ENCODE measurements at places on chromosomes 16 and 17.

DNA sequence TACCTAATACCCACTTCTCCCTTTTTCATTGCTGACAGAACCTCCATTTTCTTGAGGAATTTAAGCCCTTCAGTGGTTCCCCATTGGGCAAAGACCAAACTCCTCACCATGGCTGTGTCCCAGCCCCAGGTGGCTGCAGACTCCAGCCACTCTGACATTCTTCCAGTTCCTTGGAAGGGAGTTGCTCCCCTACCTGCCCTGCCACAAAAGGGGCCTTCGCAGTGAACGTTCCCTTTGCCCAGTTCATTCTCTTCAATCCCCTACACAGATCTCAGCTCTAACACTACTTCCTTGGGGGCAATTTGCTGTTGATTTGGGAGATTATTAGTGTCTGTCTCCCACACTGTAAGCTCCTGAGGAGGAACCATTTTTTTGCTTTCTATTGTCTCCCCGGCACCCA is 3.2 kb upstream of the AKTIP start:
- no peak for DNase-seq

DNA sequence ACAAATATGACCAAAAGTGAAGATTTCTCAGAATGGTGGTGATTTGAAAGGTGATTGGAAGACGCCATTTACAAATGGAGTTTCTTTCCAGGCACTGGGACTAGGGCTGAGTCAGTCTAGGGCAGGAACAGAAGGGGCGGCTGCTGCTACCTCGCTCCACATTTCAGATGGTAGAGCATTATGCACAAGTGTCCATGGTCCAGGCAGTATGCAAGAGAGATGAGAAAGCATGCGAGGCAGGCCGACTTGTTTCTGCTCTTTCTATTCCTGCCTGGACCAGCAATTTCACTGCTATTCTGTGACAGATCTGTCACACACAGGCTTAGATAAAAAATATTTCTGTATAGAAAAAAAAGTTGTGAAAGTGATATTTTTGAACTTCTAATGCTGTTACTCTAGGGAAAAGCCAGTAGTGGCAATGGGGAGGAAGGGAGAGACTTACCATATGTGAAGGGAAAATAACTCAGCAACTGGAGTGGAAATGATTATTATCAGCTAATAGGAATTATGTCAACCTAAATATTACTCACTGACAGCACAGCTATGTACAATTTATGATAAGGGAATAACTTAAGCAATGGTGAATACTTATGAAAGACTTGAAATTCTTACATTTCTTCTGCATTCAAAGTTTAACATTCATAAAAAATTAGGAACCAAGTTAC is 134.7 kb upstream of the NETO2 start:
- no peak for DNase-seq

DNA sequence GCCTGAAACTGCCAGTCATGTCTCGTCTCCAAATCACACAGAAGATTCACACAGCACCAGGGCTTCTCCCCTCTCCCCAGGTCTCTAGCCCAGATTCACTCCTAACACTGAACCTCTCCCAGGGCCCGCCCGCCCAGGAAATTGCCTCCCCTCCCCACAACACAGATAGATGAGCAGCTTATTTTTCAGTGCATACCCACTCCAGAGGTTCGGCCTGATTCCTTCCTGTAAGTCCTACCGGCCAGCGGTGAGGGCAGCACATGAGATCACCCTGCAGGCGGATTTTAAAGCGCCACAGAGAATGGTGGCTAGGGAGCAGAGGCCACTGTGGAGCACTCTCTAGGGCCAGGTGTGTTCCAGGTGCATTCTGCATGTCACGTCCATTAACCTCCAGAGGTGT is 301.8 kb downstream of the IRF8 start:
- DNase-seq = no peak

DNA sequence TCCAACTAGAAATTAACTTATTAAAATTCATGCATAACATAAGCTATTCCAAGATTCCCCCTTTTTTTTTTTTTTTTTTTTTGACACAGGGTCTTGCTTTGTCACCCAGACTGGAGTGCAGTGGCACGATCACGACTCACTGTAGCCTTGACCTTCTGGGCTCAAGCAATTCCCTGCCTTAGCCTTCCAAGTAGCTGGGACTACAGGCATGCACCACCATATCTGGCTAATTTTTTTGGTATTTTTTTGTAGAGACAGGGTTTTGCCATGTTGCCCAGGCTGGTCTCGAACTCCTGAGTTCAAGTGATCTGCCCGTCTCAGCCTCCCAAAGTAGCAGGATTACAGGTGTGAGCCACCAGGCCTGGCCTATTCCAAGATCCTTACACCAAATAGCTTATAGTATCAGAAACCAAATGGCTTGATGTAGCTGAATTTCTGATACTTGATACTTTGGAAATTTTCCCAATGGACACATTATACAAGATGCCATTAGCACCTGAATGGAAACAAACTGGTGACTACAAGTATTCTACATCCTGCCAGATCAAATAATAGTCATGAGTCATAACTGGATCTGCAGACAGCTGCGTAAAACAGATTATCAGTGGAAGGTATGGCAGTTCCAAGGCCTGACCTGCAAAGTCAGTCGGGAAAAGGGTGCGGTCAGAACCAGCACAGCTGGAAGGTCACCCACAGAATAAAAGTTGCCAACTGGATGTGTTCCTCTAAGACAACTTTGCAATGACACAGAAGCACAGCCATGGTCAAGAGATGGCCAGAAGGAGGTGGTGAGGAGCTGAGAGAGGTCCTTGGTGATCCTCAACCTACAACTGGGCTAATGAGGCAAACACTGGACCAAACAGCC is 14.5 kb downstream of the TUBG1 start:
- no peak for DNase-seq

DNA sequence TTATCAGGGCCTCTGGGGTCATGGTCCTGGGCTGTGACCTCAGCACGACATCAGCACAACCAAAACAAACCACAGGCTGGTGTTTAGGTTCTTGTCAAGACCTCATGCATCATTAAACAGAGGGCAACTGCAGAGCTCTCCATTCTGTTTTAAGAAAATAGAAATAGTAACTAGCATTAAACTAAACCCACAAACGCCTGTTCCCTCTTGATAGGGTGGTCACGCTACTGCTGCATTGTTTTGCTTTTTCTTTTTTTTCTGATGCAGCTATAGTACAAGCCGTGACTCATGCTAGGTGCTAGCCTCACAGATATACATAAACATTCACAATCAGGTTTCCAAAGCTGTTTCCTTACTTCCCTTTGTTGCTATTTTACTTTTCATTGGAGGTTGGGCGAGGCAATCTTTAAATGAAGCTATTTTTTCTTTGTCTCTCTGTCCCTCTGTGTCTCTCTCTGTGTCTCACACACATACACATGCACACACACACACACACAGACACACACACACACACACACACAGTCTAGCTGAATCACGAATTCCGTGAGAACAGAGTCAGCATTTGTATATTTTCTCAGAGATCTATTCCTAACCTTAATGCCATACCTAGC is 310.3 kb downstream of the CDH13 start:
- DNase-seq = peak; percentile 46

GRCh38 chr17:10059684-10060211 is 138.7 kb downstream of the GAS7 start:
- no peak for DNase-seq

- no peak for DNase-seq
Observed at GRCh38 chr17:10798332-10798749, 5.6 kb downstream of the TMEM238L start.

- no peak for DNase-seq
Observed at GRCh38 chr17:67662712-67663111, 55.0 kb upstream of the NOL11 start.

DNA sequence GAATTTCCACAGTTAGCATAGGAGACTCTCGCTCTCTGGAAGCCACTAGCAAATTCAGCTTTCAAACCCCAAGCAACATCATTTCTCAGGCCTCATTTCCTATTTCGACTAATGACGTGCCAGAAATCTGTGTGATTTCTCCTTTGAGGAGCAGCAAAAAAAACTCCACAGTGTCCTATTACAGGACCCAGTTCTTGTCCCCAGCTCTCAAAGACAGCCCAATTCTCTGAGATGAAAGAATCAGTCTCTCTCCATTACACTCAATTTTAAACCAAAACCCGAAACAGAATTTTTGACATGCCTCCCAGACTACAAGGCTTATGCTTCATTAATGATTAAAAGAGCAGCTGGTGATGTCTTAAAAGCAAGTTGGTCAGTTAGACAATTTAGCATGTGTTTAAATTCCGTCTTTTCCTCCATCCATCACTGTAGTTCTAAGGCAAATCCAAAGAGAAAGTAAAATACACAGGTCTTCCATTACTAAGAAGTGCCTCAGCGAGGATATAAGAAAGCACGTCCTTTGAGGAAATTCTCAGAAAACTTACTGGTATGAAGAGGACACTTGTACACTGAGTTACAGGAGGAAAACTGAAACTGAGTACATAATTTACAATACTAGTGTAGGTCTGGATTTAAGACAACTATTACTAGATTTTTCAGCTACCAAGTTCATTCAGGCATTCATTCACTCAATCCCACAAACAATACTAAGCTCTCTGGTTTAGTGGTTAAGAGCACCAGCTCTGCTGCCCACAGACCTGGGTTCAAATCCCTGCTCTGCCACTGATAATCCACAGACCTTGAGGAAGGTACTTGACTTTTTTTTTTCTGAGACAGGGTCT is 12.5 kb downstream of the TOM1L2 start:
- no peak for DNase-seq

DNA sequence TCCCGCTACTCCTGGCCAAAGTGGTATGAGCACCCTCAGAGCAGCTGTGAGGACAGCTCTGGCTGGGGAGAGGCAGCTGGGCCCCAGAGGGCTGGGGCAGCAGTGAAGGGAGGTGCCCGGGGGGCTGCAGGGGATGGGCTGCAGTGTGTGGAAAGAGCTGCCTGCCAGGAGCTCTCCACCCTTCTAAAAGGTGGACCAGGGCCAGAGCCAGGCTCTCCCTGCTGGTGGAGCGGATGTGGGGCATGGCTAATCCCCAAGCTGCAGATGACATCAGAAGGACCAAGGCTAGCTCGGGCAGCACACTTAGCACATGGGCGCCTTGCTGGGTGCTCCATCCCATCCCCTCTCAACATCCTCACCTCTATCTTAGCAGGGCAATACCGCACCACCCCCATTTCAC is 103.1 kb downstream of the SDK2 start:
- no peak for DNase-seq

DNA sequence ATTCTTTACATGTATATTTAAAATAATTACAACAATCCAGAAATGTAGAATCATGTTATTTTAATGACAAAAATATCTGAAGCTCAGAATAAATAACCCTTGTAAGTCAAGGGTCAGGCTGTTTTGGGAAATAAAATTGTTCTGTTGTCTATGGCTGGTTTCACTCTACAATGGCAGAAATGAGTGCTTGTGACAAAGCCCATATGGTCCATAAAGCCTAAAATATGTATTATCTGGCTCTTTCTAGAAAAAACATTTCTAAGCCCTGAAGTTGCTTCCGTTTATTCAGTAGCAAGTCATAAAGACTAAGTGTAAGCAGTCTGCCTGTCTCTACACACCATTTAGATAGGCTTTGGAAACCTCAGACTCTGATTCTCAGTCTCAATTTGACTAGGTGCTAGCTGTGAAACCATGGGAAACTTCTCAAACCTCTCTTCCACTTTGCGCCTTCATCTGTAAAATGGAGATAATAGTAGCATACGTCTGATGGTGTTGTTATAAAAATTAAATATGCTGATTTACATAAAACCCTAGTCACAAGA is 365.7 kb upstream of the CA10 start:
- DNase-seq = no peak

GRCh38 chr17:70099884-70100283 is 24.9 kb downstream of the KCNJ16 start:
- DNase-seq = no peak

- no peak for DNase-seq
Observed at GRCh38 chr16:23124315-23124714, 24.9 kb downstream of the USP31 start.

DNA sequence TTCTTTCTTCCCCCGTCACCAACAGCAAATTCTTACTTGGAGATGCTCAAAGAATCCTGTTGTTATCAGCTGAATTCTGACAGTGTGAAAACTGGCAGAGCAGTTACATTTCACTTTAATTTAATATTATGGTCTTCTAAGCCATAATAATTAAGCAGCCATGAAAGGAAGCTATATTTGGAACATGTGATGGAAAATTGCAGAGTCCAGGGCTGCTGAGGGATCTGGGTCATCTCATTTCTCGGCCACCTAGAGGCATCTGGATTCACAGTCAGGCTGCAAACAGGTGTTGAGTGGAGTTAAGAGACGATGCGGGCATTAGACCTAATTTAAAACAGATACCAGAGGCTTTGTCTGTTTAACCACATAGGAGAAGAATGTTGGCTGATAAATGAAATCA is 38.4 kb downstream of the CHD9NB start:
- no peak for DNase-seq
